ENCODE measurements at places on chromosomes 12 and 14.

DNA sequence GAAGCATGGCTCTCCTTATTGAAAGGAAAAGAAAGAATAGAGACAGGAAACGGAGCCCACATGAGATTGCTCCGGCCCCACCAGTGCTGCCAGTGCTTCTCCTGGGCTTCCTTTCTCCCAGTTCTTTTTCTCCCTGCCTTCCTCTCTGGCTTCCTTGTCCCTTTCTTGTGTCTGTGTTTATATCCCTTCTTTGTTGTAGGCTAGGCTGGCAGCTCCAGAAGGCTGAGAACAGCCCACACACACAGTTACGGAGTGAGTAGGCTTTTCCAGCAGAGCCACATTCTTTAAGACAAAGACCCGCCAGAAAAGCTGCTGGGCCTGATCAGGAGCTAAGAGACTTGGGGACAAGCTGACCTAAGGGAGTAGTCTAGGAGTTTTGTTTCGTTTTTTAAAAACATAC lies 13.0 kb downstream of the CIPC start:
- no peak for DNase-seq

DNA sequence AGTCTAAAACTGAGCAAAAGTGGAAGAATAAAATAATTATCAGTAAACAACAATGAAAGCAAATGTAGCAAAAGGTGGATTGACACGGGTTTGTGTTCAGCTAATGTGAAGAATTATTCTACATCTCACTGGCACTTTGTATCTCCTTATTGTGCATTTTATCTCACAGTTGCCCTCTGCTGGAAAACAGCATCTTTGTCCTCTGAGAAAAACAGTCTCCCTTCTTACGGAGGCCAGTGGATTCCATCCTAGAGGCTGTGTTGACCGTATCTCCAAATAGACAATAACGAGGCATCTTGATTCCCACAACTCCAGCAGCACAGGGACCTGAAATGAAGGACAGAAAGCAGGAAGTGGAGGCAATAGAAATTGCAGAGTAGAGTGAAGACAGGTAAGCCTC lies 51.3 kb upstream of the PLBD1 start:
- no peak for DNase-seq

DNA sequence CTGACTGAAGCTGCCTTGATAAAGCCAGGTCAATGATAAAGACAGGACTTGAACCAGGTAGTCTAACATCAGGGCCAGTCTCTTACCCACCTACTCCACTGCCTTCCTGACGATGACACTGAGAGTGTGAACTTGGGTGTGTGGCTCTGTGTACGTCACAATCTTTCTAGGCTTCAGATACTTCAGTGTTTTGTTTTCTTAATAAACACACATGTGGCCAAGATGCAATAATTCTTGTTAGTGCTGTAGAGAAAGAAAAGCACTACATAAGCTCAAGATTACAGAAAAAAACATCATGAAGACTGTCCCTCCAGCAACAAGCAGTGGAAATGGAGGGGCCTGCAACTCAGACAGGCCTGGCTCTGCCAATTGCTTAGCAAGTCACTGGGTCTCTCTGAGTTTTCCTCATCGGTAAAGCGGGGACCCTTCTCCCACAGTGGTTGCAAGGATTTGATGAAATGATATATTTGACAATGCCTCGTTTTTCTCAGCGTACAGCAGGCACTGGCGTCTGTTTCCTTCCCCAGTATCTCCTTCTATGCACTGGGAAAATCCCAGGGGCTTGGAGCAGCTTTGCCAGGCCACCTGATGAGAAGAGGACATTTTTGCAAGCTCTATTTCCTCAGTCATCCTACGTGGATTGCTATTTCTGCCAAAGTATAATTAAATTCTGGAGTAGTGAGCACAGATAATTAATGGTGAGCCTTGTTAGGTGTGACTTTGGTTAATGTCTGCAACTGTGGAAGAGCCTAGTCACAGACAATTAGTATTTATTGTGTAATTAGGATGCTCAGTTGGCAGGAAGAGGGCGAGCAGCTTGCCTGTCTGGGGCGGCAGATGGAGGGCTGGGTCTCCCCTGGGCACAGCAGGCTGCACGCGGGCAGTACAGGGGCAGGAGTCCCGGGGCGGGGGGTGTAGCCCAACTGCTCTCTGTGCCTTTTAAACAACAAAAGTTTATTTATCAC lies 55.8 kb upstream of the CHGA start:
- no peak for DNase-seq

DNA sequence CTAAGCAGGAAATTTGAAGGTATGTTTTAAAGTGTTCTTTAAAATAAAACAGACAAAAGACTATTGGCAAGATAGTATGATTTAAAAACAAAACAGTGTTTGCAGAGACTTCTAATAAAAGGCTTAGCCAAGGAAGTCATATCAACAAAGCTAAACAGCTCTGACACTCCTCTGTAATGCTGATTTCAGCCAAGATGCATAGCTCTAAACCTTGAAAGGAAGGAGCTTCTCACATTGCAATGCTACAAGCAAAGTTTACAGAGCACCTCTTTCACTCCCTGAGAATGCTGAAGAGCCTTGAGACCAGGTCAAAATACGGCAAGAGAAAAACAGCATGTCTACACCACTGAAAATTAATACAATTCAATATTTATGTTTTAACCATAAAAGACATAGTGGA lies 51.8 kb downstream of the PARP11 start:
- no peak for DNase-seq

DNA sequence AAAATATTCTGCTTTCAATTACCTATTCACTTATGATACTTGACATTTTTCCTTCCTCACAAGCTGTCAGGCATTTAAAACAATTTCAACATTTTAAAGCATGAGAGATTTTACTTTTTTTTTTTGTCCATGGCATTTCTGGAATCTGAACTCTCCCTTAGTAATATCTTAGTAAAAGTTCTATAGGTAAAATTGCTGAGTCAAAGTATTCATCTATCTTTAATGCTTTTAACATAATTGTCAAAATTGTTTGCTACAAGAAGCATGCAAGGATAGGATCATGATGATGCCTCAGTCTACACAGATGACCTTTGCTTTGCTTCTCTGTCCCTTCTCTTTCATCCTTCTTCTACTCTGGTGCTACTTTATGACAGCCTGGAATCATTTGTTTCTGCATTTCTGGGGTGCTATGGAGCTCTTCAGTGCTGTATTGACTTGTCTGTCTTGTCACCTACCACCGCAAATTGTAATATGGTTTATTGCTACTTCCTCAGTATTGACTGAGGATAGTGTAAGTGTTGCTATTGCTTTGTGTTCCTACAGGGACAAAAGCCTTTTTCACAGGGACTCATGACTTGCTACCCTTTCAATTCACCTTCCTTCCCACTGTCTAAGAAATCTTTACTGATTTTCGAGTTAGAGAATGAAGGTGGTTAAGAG lies 589.8 kb upstream of the ATP2B1 start:
- no peak for DNase-seq

DNA sequence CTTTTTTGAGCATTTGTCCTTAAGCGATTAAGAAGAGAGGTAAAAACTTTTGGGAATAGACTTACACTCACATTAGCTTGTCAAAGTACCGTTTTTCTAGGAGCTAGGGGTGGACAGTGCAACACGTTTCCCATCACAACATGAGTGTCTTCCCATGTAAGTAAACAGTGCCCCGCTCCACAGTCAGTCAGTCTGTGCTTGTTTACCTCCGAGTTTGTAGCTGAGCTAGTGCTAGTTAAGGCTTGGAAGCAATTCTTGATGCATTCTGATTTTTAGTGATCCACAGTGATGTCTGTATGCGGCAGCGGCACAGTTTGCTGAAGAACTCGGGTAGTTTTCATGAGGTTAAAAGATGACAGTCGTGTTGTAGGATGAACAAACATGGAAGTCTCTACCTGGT lies 941 bp downstream of the ZDHHC17 start:
- DNase-seq: no peak

GRCh38 chr14:90791486-90791885 lies 24.7 kb downstream of the TTC7B start:
- no peak for DNase-seq

DNA sequence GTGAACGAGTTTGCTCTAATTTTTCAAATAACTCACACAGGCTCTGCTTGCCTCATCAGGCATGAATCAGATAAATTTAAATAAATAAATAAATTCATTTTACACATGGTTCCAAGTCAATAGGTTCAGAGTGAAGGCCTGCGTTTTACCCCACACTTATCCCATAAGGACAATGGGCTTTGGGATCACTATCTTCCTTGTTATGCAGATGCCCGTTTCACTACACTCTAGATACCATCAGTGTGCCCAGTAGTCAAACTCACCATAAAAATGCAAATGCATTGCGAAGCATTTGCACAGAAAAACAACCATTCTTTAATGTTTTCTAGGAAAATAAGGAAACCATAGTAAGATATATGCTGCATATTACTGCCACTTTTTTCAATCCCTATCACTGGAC lies 155.9 kb upstream of the CCDC196 start:
- DNase-seq: no peak

- no peak for DNase-seq
Observed at GRCh38 chr12:121930862-121931261, 12.5 kb downstream of the CFAP251 start.

All from stimulated activated CD8-positive, alpha-beta memory T cell treated with anti-CD3 and anti-CD28 coated beads, Interleukin-12 subunit alpha, Interleukin-12 subunit beta, amount 100 ng/mL, for 4 hours (primary cell).